ENCODE measurements at places on chromosomes 16 and 17.

- no peak for DNase-seq
Measured at GRCh38 chr17:14452856-14453255, 152.0 kb downstream of the HS3ST3B1 start.

- DNase-seq = peak; percentile 24
Measured at GRCh38 chr16:81469710-81470535, 25.3 kb downstream of the CMIP start.

GRCh38 chr17:14460516-14461226, 159.8 kb downstream of the HS3ST3B1 start:
- DNase-seq = no peak

DNA sequence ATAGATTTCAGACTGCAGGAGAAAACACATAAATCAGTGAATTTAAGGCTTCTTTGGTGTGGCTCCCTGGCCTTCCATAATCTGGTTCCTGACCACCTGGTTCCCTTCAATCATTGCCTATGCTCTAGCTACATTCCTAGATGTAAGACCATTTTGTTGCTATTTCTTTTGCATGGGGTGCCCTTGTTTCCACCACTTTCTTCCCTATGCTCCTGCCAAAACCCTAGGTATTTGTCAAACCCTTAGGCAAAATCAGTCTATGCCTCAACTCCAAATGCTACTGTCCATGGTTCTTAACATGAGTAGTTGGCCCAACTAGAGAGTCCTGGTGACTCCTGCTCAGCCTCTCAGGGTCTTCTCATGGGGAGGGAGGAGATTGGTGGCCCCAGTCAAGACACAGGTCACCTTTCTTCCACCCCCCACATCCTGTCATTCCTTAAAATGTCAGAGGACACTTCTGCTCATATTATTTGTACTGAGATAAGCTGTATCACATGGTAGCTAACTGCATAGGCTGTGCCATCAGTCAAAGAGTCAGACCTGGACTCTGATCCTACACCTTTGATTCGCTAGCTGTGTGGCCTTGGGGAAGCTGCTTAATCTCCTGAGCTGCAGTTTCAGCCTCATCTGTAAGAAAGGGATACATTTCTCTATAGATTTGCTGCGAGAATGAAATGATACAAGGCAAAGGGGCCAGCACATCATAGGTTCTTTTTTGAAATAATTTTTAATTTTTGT, 15.0 kb downstream of the ACSM5 start:
- DNase-seq = no peak

GRCh38 chr17:78958641-78959127, 21.0 kb downstream of the LGALS3BP start:
- no peak for DNase-seq

DNA sequence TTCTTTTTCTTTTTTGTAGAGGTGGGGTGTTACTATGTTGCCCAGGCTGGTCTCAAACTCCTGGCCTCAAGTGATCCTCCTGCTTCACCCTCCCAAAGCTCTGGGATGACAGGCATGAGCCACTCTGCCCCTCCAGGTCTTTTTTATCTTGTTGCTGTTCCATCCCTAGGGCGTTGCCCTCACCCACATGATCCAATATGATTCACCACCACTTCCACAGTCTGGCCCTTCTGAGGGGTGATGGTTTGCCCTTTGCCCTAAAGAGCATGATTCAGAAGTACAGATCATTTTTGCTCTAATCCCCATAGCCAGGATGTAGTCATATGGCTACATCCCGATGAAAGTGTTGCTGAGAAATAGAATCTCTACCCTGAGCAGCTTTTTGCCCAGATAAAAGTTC, 18.8 kb downstream of the STX4 start:
- DNase-seq = no peak
